ENCODE measurements at places on chromosomes 11 and 22.

DNA sequence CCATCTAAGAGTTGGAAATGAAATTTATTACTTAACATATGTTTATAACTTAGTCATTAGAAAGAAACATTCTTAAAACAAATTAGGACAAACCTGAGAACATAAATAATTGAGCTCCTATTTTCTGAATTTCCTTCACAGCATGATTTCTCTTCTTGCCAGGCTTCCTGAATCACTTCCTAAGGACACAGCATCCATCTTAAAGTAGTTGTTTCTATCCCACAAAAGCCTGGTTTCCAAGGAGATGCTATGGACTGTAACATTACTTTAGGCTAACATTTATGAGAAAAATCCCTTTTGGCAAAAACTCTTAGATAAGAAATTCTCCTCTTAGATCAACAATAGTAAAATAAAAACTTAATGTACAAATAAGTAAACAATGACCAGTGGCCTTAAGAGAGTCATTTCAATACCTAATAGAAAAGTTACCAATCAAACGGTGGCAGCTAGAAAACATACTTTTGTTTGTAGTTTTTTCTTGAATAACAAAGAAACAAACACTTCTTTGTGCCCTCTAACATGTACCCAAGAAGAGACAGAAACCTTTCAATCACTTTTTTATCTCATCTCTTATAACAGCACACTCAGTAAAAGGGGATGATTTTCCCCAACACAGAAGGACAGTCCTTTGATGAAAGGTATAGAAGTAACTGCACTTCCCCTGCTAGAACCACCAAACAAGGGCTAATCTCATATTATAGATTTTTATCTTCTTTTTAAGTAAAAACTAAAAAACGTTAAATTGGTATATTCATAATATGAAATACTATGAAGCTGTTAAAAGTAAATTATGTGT is 74.5 kb downstream of the TTC28 start:
- DNase-seq: no peak

DNA sequence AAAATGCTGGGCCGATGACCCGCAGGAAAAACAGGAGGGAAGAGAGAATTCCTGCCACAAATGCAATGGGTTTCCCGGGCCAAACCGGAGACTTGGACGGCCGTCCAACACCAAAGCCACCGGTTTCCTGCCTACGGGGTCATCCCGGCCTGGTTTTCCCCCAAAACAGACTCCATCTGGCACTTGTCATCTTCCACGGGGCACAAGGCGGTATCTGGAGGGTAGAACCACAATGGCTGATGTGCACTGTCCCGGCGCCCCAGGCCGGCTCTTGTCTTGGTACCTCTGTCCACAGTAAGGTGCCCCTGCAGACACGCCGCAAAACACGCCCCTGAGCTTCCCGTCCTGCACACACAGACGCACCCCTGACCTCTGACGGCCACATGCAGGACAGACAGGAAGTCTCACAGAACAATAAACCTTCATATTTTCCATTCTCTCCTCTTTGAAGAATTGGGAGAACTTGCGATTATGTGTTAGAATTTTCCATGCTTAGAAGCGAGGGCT is 20.1 kb downstream of the CELSR1 start:
- DNase-seq: no peak

DNA sequence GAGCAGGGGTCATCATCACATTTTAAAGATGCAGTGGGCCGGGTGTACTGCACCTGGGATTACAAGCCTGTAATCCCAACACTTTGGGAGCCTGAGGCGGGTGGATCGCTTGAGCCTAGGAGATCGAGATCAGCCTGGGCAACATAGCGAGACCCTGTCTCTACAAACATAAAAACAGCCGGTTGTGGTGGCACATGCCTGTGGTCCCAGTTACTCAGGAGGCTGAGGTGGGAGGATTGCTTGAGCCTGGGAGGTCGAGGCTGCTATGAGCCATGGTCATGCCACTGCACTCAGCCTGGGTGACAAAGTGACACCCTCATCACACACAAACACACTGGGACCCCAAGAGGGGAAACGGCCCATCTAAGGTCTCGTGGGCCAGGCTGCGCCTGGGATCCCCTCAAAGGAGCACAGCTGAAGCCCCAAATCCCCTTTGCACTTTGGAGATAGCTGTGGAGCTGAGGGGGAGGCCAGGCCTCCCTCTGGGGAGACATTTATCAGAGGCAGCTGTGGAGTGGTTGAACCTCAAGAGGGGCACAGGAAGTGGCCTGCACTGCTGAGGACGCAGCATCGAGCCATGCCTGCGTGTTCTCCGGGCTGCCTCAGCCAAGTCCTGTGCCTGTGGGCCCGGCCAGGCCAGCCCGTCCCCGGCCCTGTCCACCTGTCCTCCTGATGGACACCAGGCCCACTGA is 27.5 kb downstream of the OSBPL5 start:
- no peak for DNase-seq

- no peak for DNase-seq
Measured at GRCh38 chr22:29635734-29636357, 32.4 kb downstream of the NF2 start.

DNA sequence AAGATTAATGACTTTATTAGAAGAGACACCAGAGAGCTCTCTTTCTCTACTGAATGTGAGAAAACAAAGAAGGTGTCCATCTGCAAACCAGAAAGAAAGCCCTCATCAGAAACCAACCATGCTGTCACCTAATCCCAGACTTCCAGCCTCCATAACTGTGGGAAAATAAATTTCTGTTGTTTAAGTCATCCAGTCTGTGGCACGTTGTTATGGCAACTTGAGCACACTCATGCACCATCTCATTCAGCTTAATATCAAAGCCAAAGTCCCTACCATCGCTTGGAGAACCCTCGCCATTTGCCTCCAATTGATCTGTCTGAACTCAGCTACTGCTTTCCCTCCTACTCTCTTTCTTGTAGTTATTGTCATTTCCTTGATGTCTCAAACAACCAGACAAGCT is 766.1 kb upstream of the ARHGAP42 start:
- DNase-seq: no peak

GRCh38 chr11:4455419-4455818 is 6.3 kb downstream of the OR52K2 start:
- DNase-seq: no peak

GRCh38 chr22:45185718-45186514 is 22.2 kb downstream of the NUP50 start:
- DNase-seq: no peak

GRCh38 chr11:38332046-38332445 is 1734.0 kb upstream of the RAG2 start:
- no peak for DNase-seq
